ENCODE measurements at places on chromosomes 1 and 21.
A peak's percentile ranks its signal among the peaks of the same experiment; 100 is the strongest.

GRCh38 chr21:34724857-34725195 is 56.0 kb downstream of the CLIC6 start:
- DNase-seq, result no peak

DNA sequence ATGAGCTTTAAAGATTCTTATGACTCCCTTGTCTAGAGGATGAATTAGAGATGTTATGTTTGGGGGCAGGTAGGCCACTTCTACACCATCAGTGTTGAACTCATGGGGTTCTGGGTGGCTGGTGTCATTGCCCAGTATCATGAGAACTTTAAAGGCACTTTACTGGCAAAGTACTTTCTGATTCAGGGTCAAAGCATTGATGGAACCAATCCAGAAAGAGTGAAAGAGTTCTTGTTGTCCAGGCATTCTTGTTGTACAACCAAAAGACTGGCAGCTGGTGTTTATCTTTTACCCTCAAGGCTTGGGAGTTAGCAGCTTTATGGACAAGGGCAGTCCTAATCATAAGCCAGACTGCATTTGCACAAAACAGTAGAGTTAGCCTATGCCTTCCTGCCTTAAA is 673.0 kb downstream of the USP25 start:
- DNase-seq, result no peak

DNA sequence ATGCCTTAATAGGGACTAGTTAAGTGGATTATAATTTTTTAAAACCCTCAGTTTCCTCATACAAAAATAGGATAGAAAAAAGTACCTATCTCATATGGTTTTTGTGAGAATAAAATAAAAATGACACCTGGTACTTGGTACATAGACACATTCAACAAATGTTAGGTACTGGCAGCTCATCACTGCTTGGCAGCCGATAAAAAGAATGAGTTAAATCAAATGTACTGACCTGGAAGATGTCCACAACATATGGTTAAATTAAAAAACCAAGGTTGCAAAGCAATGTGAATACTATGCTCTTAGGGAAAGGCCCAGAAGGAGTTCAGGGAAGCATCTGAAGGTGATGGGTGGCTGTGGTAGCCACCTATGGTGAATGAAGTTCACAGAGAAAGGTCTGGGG is 64.9 kb upstream of the SMYD2 start:
- no peak for DNase-seq

- no peak for DNase-seq
These were observed 28.2 kb downstream of the STPG1 start for GRCh38 chr1:24385160-24385940.

DNA sequence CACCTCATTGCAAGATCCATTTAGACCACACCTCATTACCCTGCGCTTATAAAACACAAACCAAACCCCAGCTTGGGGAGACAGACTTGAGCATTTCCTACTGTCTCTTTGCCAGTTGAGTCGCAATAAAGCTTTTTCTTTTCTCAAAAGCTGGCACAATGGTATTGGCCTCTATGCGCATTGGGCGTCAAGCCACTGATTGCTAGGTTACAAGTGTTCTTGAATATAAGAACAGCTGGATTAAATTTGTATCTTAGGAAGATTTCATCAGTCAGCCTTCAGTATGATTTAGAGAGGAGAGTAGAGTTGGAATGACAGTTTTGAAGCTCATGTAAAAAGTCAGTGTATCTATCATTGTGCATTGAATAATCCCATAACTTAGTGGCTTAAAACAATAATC is 84.9 kb upstream of the RAB4A start:
- no peak for DNase-seq

DNA sequence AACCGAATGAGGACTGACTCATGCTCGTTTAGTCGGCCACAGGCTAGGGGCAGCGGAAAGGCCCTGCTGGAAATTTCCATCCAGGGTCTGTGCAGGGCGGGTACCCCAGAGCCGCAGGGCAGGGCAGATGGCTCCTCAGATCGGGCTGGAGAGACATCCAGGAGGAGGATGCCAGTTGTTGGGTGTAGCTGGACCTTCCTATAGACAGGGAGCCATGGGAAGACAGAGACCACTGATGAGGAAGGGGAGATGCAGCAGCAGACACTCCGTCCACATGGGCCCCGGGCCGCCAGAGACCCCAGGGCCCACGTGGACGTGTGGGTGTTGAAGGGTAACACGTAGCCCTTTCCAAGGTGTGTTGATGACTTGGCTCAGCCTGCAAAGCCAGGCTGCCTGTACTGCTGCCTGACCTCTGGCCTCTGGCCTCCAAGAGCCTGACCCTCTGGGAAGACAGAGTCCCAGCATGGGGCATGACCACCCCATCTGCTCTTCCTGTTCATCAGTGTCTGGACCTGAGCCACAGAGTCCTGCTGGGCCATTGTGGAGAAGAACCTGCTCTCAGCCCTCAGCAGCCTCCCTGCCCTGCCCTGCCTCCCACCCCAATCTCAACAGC is 4.8 kb downstream of the GNG4 start:
- DNase-seq, result no peak

DNA sequence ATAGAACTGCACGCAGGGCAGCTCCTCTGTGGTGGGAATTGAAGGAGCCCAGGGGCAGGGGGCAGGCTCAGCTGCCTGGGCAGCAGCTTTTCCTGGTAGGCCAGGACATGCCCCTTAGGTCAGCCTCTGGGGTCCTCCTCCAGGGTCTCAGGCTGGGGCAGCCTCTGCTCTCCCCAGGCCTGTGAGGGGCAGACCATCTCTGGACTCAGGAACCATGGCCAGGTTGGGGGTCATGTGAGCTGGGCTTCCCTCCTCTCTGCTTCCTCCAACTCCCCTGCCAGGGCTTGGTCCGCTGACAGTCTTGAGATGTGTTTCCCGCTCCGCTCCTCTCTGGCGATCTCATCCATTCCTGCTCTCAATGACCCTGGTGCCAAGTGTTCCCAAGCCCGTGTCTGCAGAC is 5.7 kb downstream of the C1orf210 start:
- no peak for DNase-seq

DNA sequence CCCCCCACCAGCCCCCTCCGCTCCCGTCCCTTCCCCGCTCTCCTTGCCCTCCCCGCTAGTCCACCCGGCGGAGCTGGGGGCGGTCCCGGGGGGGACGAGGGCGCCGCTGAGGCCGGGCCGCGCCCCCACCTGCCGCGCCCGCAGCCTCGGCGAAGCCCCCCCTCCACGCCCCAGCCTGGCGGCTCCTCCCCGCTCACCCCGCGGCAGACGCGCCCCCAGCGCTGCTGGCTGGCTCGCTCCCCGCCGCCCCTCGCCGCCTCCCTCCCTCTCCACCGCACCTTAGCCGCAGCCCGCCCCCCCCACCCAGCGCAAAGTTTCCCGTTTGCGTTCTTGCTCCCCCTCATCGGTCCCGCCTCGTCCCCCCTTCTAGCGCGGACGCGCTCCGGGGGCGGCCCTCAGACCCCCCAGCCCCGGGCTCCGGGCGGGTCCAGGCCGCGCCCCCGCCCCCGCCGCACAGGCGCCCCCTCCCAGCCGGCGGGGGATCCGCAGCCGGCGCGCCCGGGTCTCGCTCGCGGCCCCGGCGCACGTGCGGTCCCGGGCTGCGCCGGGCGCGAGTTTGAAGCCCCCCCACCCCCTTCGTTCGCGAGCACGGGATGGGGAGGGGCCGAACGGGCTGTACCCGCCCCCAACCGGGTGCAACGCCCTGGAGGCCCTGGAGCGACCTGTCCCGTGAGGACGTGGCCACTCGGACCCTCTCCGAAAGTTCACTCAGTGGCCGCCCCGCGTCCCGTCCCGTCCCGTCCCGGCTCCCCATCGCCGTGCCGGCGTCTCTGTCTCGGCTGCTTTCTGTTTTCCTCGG is 623 bp downstream of the PTPRF start:
- DNase-seq, result peak; percentile 66

DNA sequence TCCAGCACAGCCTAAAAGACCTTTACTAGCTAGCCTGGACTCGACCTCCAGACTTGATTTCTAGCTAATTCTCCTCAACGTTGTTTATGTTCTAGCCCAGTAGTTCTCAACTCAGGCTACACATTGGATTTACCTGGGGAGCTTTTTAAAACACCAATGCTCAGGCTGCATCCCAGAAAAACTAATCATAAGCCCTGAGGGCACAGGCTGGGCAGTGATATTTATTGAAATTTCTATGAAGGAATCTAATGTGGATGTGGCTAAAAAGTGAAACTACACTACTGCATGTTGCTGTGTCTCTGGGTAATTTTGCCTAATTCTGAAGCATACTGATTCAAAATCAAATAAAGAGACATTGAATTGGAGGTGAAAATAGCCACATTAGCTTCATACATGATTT is 479.4 kb downstream of the KCNT2 start:
- no peak for DNase-seq

DNA sequence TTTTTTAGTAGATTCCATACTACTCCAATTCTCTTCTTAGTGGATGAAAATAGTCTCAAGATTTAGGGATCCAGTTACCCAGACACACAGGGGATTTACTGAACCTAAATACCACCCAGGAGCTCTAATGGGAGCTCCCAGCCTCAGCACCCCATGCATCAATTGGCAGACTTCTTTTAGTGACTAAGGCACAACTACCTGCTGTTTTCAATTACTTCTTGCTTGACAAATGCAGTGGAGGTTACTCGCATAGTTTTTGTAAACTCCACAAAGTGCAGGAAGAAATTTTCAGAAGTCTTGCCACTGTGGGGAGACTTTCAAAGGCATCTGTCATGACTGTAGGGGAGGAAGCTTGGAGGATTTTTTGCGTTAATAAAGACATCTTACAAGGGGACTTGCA is 35.5 kb upstream of the MAP10 start:
- DNase-seq, result no peak

DNA sequence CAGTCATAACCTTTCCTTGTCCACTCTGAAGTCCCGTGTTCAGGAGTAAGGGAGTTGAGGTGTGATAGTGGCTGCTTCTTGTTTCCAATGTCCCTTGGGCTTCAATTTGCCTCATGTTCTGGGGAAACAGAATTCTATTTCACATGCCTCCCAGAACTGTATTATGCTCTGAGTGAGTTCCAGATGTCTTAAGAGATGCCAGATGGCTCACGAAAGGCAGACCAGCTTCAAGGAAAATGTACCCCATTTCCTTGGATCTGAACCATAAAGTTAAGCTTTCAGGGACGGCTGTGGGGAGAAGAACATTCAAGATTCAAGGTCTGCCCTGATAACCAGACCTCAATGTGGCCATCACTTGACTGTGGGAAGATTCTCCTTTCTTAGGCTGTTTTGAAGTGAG is 42.4 kb downstream of the C1orf87 start:
- DNase-seq, result no peak

DNA sequence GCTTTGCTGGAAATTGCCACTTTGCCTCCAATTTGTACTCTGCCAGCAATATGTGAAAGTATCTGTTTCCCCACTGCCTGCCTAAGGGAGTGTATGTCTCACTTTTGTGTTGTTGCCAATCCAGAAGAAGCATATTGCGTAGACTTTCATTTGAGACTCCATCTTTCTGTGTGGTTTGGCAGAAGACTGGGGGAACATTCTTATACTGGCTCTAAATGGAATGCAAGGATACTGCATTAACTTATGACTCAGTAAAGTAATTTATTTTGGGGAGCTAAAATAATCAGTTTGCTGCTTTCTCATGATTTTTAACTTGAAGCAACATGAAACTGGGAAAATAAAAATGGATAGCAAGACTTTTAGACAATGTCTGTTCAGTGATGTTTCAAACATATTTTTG is 107.7 kb upstream of the TMPRSS2 start:
- no peak for DNase-seq

DNA sequence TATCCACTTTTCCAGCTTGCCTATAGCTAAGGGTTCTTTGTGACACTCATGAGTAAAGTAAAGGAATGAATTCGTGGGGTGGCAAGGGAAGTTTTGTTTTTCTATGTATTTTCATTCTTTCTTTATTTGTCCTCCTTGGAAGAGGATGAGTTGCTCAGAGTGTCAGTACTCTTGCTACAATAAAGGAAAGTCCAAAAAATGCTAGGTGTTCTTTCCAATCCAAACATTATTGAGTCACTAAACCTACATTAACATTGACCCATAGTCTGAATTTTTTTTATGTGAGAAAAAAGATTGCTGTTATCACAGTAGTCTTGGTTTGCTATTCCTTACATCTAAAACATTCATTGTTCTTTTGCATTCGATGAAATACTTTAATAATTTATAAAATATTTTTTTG is 959.9 kb upstream of the ADGRL4 start:
- DNase-seq, result no peak

- peak; percentile 44 for DNase-seq
These were observed 552 bp upstream of the ZNF496 start for GRCh38 chr1:247332215-247332622.

GRCh38 chr1:231605149-231606100 is 21.2 kb upstream of the DISC1 start:
- DNase-seq, result no peak

GRCh38 chr21:42093991-42094421 is 22.9 kb downstream of the UMODL1 start:
- DNase-seq, result no peak

DNA sequence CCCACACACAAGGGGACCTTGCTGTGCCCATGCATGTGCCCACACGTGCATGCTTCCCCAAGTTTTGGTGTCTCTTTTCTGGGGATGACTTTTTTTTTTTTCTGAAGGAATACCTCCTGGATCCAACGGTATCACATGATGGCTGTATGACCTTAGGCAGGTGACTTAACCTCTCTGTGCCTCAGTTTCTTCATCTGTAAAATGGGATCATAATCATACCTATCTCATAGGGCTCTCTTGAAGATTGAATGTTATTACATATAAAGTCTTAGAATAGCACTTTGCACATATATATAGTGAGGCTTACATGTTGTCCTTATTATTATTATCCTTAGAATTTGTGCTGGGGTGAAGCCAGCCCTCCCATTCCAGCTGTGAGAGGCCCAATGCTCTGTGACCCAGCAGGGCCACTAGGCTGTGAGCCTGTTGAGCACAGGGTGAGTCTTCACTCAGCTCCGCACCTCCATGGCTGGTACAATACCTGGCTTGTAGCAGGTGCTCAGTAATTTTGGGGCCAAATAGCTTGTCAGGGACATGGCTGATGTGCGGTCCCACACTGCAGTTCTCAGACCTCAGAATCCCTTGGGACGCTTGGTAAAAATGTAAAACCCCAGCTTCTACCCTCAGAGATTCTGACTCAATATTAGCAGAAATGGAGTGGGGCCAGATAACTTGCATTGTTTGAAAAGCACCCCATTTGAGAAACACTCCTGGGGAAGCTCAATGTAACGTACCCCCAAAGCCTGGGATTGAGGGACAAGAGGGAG is 20.6 kb downstream of the STUM start:
- no peak for DNase-seq

GRCh38 chr21:45359451-45360217 is 45.3 kb upstream of the COL18A1 start:
- DNase-seq, result no peak

- no peak for DNase-seq
These were observed 48.5 kb downstream of the UTP25 start for GRCh38 chr1:209876078-209876800.

GRCh38 chr1:209106237-209106741 is 477.2 kb upstream of the CAMK1G start:
- DNase-seq, result no peak

GRCh38 chr21:41507521-41508414 is at the start of gene TMPRSS2:
Gene TMPRSS2, minus strand, starts transcription at chr21:41508158. Its CDS starts 10,025 bp downstream, at chr21:41498133.
- DNase-seq, result no peak

DNA sequence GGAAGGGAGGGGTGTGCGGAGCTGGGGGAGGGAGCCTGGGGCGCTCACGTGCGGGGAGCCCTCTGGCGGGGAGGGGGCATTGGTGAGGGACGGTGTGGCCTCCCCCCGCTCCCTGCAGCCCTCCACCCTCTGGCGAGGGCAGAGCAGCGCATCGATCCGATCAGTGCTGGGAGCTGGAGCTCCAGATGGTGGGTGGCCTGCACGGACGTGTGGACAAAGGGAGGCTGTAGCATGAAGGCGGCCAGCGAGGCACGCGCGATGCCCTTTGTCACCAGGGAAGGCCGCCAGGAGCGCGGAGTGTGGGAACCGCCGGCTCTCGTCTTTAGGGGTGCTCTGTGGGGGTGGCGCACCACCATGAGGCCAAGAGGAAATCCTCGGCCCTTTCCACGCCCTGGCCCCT is 5.4 kb upstream of the HES5 start:
- DNase-seq, result no peak
